ENCODE measurements at places on chromosomes 11 and 22. TPM values are rescaled to one million over a fixed set of nuclear protein-coding genes. Genes with fewer than 3 reads are reported as not detected.

MGAT3 gene
- total RNA-seq: 45.3 TPM

- DNase-seq: no peak
Observed at GRCh38 chr11:86948733-86949132, 6.5 kb downstream of the FZD4 start.

- DNase-seq: no peak
Observed at GRCh38 chr11:2103668-2104523, 35.3 kb downstream of the IGF2 start.

GRCh38 chr11:130129922-130130321 lies 29.7 kb upstream of the ST14 start:
- DNase-seq: no peak

DNA sequence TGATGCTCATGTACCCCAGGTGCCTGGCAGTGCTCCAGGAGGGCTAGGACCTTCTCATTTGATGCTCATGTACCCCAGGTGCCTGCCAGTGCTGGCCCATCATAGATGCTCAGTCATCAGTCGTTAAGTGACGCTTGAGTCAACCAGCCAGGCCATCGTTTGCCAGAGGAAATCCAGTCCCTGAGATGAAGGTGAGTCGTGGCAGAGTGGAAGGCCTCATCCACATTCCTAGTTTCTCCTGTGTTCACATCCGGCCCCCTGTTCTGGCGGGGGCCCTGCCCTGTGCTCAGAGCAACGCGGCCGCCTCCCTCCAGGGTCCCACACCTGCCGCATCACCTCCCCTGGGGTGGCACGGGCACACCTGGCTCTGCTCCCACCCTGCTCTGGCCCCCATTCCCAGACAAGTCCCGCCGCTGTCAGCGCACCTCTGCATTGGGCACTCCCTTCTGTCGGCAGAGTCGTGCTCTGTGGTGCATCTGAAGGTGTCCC lies 279.9 kb downstream of the BRD1 start:
- no peak for DNase-seq

- no peak for DNase-seq
Observed at GRCh38 chr11:120258661-120259060, 18.7 kb downstream of the POU2F3 start.

APOBEC3F gene
- 21.4 TPM for total RNA-seq

VPREB1 gene
- not detected for total RNA-seq

- no peak for DNase-seq
Observed at GRCh38 chr22:38830026-38830844, 13.6 kb downstream of the NPTXR start.

- DNase-seq: no peak
Observed at GRCh38 chr11:2404735-2405196, 4.2 kb downstream of the TSSC4 start.

DUSP8 gene
- 8.9 TPM for total RNA-seq

TBX10 gene
- total RNA-seq: not detected

ADM2 gene
- 1.5 TPM for total RNA-seq

SYT8 gene
- total RNA-seq: 1.2 TPM

DNA sequence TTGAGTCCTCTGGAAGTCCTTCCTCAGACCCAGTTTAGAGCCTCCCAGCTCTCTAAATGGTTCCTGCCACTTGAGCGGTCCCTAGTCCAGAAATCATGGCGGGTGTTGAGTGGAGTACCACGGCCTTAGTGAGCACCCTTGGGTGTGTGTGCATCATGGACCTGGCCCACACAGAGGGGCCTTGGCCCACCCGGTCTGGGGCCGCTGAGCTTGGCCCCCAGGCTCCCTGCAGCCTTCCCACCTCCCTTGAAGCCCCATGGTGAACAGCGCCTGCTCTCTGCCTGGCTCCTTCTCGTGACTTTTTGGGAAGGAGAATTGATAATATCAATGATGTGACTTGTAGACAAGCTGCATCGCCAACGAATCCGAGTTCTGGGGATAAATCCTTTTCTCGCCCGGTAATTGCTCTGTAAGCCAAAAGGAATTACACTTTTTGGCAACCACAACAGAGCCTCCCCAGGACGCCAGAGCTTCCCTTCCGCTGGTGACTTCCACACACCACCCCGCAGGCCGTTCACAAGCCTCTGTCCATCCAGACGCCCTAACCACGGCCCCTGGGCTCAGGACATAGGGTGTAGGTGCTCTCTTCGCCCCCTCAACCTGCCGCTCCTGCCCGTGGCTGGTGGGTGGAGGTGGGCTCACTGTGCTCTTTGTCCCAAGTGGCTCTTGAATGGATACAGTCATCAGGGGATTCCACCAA lies 93.8 kb downstream of the NECTIN1 start:
- DNase-seq: no peak

DNA sequence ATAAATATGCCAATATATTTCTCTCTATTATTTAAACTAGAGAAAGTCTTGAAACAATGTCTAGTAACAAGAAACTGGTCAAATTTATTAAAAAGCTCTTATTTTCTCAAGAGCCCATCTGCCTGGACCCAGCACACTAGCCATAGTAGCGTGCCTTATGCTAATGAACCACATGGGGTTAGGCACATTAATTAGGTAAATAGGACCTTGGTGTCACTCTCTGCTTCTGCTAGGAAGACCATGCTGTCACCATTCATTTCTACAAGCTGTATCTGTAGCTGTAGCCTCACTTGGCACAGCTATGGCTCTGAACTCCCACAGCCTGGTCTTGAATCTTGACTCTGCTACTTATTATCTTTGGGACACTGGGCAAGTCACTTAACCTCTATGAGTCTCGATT lies 390.5 kb downstream of the NELL1 start:
- DNase-seq: no peak

OOSP3 gene
- not detected for total RNA-seq

DNA sequence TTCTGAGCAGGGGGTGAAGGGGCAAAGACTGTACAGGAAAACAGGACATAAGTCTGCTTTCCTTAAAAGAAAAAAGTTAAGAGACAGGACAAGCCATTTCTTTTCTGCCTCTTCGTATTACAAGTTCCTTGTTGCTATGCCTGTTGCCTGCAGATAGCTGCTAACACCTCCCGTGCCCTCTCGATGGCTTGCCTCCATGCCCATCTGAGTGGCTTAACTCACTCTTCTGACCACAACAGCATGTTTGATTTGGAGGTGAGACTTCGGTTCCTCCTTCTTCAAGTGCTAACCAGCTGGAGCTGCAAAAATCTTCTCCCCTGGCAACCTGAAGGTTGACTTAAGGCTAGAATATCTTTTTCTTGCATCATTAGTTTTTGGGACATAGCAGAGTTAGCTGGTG lies 103.1 kb downstream of the PRR5L start:
- DNase-seq: no peak

TMEM9B gene
- 21.9 TPM for total RNA-seq

- DNase-seq: no peak
Observed at GRCh38 chr11:116913000-116913399, 75.6 kb upstream of the APOA1 start.

TMEM25 gene
- 46.1 TPM for total RNA-seq

DNA sequence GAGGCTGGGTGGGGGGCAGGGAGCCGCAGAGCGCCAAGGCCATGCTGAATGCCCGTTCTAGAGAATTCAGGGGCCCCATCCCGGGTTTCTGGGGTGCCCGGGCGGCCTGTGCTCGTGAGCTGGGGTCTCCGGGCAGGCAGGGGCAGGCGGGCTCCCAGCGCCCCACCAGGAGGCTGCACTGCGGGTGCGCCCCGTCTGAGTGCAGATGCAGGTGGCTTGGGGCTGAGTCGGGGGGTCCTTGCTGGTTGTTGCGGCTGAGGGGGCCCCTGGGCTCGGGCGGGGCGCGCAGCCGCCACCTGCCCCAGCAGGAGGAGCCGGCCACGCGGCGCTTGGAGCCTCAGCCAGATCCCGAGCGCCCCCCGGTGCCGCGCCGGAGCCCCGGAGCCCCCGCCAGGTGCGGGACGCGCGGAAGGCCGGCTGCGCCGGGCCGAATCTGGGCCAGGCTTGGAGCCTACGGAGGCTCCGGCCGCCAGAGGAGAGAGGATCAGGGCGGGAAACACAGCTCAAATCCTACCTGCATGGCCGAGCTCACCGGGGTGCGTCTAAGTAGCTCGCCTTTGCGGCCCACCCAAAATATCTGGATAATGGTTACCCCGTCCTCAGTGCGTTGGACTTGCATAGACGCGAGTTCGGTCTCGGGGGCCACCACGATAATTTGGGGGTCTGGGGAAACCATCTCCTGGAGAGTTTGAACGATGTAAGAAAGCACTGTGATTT lies 590 bp upstream of the IGF2 start:
- DNase-seq: no peak

DNA sequence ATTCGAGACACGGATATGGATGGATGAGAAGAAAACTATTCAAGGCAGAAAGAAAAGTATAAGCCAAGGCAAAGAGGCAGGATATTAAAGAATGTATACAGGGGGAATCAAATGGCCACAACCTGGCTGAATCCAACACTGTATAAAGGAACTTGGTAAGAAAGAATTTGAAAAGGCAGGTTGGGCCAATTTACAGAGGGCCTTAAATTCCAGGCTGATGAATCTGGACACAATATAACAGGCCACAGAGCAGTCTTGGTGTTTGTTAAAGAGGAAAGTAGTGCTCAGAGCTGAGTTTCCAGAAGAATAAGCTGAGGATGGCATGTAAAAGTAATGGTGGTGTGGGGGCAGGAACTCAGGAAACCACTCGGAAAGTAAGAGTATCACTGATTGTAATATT lies 72.3 kb upstream of the POU2AF2 start:
- no peak for DNase-seq

DNA sequence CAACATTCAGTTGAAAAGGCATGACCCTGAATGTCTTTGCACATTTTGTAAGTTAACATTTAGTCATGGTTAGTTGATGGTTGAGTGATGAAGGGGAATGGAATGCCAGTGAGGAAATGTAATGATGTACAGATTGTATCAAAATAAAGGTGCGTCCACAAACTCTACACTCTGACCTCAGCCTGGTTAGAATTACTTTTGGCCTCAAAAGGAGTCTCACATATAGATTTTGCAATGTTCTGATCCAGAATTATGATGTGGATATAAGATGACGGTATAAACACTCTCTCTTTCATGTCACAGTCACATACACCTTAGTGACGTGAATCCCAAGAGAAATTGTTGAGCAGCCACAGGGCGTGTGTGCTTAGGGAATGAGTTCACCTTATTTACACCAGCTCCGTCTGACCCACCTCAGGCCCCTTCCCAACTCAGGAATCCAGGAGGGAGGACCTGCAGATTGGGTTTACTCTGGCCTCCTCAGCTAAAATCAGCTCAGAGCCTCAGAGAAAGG lies 100.1 kb downstream of the RDX start:
- DNase-seq: no peak

DNA sequence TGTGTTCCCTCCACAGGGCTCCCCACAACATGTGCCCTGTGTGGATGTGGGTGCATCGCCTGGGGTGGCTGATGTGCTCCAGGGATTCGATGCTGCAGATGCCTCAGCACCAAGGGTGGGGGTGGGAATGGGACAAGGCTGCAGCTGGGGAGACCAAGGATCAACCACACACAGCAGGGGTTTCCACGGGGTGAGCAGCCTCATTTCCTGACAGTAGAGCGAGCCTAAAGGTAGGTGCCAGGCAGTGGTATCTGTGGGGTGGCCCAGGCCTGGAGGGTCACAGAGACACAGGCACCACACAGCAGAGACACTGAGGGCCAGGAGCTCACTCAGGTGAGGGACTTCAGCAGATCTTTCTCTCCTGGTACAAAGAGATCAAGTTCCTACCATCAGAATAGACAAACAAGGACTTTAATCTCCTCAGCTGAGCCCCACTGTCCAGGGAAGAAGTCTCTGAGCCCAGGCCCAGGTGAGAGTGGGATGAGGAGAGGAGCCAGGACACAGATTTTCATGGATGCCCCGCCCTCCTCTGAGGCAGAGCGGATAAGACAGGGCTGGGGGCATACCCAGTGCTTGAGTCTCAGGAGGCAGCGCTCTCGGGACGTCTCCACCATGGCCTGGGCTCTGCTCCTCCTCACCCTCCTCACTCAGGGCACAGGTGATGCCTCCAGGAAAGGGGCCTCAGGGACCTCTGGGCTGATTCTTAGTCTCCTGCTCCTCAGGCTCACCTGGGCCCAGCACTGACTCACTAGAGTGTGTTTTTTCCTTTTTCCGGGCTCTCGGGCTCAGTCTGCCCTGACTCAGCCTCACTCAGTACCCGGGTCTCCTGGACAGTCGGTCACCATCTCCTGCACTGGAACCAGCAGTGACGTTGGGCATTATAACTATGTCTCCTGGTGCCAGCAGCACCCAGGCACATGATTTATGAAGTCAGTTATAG lies 19.7 kb downstream of the GGTLC2 start:
- no peak for DNase-seq

- DNase-seq: no peak
Observed at GRCh38 chr11:26359055-26359454, 27.1 kb downstream of the ANO3 start.

C22orf15 gene
- total RNA-seq: 0.52 TPM

GRCh38 chr11:122345586-122345985 lies 229.6 kb upstream of the BLID start:
- no peak for DNase-seq

GRCh38 chr11:57340039-57340615 lies 2.0 kb downstream of the P2RX3 start:
- no peak for DNase-seq
